ENCODE measurements at places on chromosomes 3 and 15.

GRCh38 chr15:85742186-85742821 is 52.4 kb downstream of the KLHL25 start:
- H3K36me3 ChIP-seq, result peaks cover 86% of the 10 kb centered on the region
- no peak overlapping the region for H3K4me3 ChIP-seq
- H3K27ac ChIP-seq, result peak overlapping the region; percentile 6
- H3K27me3 ChIP-seq, result no peaks in the 10 kb centered on the region
- H3K4me1 ChIP-seq, result peaks cover 10% of the 10 kb centered on the region
- DNase-seq, result no peak

- no peaks in the 10 kb centered on the region for H3K27me3 ChIP-seq
- H3K4me3 ChIP-seq, result no peak overlapping the region
- no peaks in the 10 kb centered on the region for H3K36me3 ChIP-seq
Observed at GRCh38 chr3:41137686-41138111, 61.6 kb upstream of the CTNNB1 start.

GRCh38 chr3:4986782-4987537 is 7.7 kb downstream of the BHLHE40 start:
- H3K36me3 ChIP-seq, result no peaks in the 10 kb centered on the region
- peak overlapping the region; percentile 96 for H3K27ac ChIP-seq
- peak overlapping the region; percentile 55 for H3K4me3 ChIP-seq
- H3K4me1 ChIP-seq, result peaks cover 48% of the 10 kb centered on the region

GRCh38 chr15:78060232-78060631 is 17.3 kb downstream of the TBC1D2B start:
- H3K27me3 ChIP-seq, result no peaks in the 10 kb centered on the region
- DNase-seq, result no peak
- H3K27ac ChIP-seq, result peak overlapping the region; percentile 46
- no peak overlapping the region for H3K4me3 ChIP-seq
- H3K36me3 ChIP-seq, result no peaks in the 10 kb centered on the region
- peaks cover 73% of the 10 kb centered on the region for H3K4me1 ChIP-seq

- H3K36me3 ChIP-seq, result no peaks in the 10 kb centered on the region
- no peak for DNase-seq
Observed at GRCh38 chr3:7793786-7794185, 707.8 kb upstream of the LMCD1 start.

- DNase-seq, result no peak
- H3K4me1 ChIP-seq, result no peaks in the 10 kb centered on the region
- no peak overlapping the region for H3K27ac ChIP-seq
- H3K27me3 ChIP-seq, result no peaks in the 10 kb centered on the region
- H3K36me3 ChIP-seq, result no peaks in the 10 kb centered on the region
- no peak overlapping the region for H3K4me3 ChIP-seq
Observed at GRCh38 chr3:71415681-71416122, 167.8 kb downstream of the FOXP1 start.

- H3K4me1 ChIP-seq, result peaks cover 16% of the 10 kb centered on the region
- no peak for DNase-seq
- peak overlapping the region; percentile 41 for H3K27ac ChIP-seq
- H3K27me3 ChIP-seq, result no peaks in the 10 kb centered on the region
- peak overlapping the region; percentile 35 for H3K4me3 ChIP-seq
- no peaks in the 10 kb centered on the region for H3K36me3 ChIP-seq
Observed at GRCh38 chr3:120678331-120678947, 3.6 kb downstream of the HGD start.

DNA sequence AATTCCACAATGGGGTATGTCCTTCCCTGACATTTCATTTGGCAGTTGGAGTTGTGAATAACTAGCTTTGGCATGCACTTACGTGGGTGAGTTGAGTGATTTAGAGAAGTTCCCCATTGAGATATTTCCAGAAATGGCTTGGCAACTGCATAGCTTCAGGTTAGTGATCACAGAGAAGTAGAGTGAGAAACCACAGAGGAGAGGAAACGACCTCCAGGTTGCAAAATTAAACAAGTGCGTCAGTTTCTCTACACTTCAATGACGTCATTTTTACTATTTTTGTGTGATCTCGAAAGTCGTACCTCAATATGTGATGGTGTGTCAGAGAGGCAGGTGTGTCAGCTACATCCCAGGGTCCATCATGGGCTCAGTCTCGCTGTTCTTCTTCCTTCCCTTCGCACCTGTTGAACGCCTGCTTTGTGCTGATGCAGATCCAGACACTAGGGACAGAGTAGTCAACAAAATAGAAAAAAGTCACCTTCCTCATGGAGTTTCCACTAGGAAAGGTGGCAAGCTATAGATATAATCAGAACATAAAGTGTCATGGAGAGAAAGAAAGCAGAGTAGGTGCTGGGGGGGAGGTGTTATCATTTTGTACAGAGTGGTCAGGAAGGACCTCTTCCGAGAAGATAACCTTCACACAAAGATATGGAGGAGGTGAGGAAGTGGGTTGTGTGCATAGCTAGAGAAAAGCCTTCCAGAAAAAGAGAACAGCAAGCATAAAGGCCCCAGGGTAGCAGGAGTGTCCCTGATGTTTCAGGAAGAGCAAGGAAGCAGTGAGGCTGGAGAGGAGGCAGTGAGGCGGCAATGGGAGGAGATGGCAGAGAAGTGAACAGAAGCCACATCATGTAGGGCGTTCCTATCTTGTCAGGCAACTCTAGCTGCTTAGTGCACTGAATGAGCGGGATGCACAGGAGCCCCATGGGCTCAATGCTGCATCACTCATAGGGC is 75.6 kb downstream of the MCTP2 start:
- DNase-seq, result no peak
- no peaks in the 10 kb centered on the region for H3K4me1 ChIP-seq
- H3K27ac ChIP-seq, result no peak overlapping the region
- no peaks in the 10 kb centered on the region for H3K27me3 ChIP-seq
- H3K4me3 ChIP-seq, result no peak overlapping the region

DNA sequence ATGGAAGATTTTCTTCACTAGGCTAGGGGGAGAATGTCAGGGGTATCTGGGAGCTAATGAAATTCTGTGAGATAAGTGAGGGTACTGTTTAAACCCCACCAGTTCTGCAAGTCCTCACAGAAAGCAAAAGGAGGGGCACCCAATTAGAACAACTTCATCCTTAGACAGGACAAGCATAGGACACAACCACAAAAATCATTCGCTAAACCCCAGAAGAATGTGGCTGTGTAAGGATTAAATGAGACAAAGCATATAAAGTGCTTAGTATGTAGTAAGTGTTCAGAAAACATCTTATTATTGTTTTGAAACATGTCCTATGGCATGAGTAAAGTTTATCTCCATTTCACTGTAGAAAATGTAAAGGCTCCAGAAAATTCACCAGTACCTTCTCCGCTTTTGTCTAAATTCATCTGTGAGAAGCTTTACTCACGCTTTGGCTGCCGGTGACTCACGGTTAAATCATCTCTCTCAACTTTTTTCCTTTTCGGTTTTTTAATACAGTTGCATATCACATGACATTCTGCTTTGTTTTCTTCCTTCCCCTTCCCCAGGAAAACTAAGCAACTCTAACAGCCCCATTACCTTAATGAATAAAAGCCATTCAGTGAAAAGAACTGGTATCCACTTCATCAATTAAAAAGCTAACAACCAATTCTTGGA is 1.7 kb downstream of the CLRN1 start:
- no peak overlapping the region for H3K27ac ChIP-seq
- H3K4me1 ChIP-seq, result no peaks in the 10 kb centered on the region
- no peaks in the 10 kb centered on the region for H3K27me3 ChIP-seq
- H3K4me3 ChIP-seq, result no peak overlapping the region
- no peaks in the 10 kb centered on the region for H3K36me3 ChIP-seq
- DNase-seq, result no peak

DNA sequence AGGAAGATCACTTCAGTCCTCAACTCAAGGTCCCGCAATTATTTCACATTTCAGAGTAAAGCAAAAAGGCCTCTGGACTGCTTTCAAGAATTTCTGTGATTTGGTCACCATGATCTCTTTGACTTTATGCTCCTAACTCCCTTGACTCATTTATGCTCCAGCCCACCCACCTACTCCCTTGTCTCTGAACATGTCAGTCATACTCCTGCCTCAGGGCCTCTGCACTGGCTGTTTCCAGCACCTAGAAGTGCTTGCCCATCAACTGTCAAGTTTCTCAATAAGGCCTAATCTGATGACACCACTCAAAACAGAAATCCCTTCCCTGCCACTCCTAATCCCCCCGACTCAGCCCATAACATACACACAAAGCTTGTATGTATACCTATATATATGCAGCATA is 36.1 kb upstream of the CSPG5 start:
- H3K36me3 ChIP-seq, result peaks cover 29% of the 10 kb centered on the region
- H3K4me3 ChIP-seq, result no peak overlapping the region
- no peaks in the 10 kb centered on the region for H3K27me3 ChIP-seq
- no peak for DNase-seq
- peaks cover 32% of the 10 kb centered on the region for H3K4me1 ChIP-seq
- no peak overlapping the region for H3K27ac ChIP-seq

GRCh38 chr3:107356706-107357105 is 20.5 kb upstream of the CCDC54 start:
- H3K27me3 ChIP-seq, result no peaks in the 10 kb centered on the region
- no peak overlapping the region for H3K4me3 ChIP-seq
- H3K27ac ChIP-seq, result no peak overlapping the region
- H3K4me1 ChIP-seq, result no peaks in the 10 kb centered on the region

DNA sequence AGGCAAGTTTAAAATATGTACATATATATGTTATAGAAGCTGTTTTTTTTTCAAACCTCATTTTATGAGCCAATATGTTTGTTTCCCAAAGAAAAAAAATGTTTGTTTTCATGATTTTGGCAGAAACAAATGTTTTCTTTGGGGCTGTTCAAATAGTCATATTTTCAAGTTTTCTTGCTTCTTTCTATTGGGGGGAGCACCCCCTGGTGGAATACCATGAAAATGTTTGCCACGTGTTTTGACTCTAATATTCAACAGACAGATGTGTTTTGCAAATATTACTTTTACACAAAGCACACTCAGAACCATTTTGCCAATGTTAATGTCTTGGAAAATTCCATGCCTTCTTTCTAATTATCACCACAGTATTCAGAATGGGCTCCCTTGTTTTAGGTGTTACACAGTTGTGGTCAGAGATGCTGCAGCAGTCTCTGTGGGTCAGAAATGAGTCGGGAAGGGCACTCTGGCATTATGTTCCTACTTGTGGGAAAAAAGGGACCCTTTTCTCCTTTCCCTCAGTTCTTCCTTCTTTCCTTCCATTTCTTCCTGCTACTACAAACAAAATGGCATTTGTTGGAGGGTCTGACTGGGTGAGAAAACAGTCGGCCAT is 817.0 kb downstream of the TUSC7 start:
- no peak overlapping the region for H3K27ac ChIP-seq
- no peak for DNase-seq
- H3K4me3 ChIP-seq, result no peak overlapping the region
- H3K27me3 ChIP-seq, result no peaks in the 10 kb centered on the region
- no peaks in the 10 kb centered on the region for H3K36me3 ChIP-seq

- H3K36me3 ChIP-seq, result no peaks in the 10 kb centered on the region
- no peak overlapping the region for H3K27ac ChIP-seq
Observed at GRCh38 chr3:42936157-42936981, 30.4 kb downstream of the ZNF662 start.

- no peaks in the 10 kb centered on the region for H3K36me3 ChIP-seq
- H3K4me1 ChIP-seq, result no peaks in the 10 kb centered on the region
- H3K4me3 ChIP-seq, result no peak overlapping the region
- no peak overlapping the region for H3K27ac ChIP-seq
- no peaks in the 10 kb centered on the region for H3K27me3 ChIP-seq
Observed at GRCh38 chr3:44237161-44237560, 4.5 kb upstream of the TOPAZ1 start.

GRCh38 chr15:63385911-63386531 is 4.4 kb upstream of the CA12 start:
- no peak overlapping the region for H3K4me3 ChIP-seq
- H3K27me3 ChIP-seq, result peaks cover 6% of the 10 kb centered on the region
- no peak for DNase-seq
- H3K27ac ChIP-seq, result no peak overlapping the region
- peaks cover 28% of the 10 kb centered on the region for H3K4me1 ChIP-seq
- no peaks in the 10 kb centered on the region for H3K36me3 ChIP-seq

DNA sequence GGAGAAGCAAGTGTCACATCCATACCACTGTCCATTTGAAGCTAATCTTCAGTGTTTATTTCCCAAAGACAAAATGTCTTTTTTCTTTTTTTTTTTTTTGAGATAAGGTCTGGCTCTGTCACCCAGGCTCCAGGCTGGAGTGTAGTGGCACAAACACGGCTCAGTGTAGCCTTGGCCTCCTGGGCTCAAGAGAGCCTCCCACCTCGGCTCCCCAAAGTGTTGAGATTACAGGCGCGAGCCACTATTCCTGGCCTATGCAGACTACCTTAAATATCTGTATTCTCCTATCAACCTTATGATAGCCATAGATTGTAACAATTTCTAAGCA is 27.7 kb upstream of the VPS33B start:
- no peaks in the 10 kb centered on the region for H3K27me3 ChIP-seq
- no peak overlapping the region for H3K27ac ChIP-seq
- H3K4me1 ChIP-seq, result no peaks in the 10 kb centered on the region
- no peak overlapping the region for H3K4me3 ChIP-seq
- no peak for DNase-seq
- H3K36me3 ChIP-seq, result no peaks in the 10 kb centered on the region

DNA sequence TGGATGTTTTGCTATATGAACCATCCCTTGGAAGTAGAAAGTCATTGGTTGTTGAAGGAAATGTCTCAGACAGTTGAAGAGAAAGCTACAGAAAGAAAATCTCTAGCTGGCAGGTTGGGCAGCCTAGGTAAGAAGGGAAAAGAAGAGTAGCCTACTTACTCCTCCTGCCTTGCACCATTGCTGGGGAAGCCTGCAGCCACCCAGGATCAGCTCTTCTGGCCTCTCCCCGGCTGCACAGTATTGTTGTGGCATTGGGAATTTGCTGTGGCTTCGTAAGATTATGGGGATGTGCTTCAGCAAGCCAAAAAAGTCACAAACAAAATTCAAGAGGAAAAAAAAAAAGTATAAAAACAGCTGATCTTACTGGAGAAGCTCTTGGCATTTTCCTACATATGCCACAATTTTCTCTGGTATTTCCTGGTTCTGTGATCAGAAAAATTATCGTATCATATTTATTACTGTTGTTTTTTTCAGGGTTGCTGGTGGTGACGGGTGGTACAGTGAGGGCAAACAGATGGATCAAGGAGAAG is 154.2 kb downstream of the TIGIT start:
- DNase-seq, result no peak
- no peak overlapping the region for H3K4me3 ChIP-seq
- peaks cover 88% of the 10 kb centered on the region for H3K4me1 ChIP-seq

- no peak overlapping the region for H3K27ac ChIP-seq
- peaks cover 11% of the 10 kb centered on the region for H3K36me3 ChIP-seq
- H3K27me3 ChIP-seq, result no peaks in the 10 kb centered on the region
Observed at GRCh38 chr3:179196098-179196497, 47.9 kb downstream of the PIK3CA start.

- no peak for DNase-seq
Observed at GRCh38 chr15:50077651-50078050, 41.4 kb downstream of the ATP8B4 start.

DNA sequence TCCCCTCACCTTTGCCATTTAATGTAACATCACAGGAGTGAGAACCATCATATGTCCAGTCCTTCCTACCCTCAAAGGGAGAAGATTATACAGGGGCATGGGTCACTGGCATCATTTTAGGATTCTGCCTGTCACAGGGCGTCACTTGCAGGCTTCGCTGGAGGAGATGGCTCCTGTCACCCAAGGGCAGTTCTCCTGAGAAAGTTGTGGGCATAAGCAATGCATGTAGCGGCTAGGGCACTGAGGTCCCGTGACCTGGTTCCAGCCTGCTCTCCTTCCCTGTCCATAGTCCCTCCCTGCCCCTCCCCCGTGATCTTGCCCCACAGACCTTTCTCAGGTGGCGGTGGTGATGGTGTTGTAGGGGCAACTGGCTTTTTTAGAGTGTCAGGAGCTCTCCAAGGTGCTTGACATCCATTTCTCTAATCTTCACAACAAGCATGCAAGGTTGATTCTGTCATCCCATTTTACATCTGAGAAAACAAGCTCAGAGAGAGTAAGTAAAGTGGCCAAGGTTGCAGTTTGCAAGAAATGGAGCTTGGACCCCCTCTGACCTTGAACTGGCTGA is 241.5 kb upstream of the CTDSPL start:
- no peaks in the 10 kb centered on the region for H3K4me1 ChIP-seq
- H3K27ac ChIP-seq, result no peak overlapping the region
- H3K4me3 ChIP-seq, result no peak overlapping the region
- H3K27me3 ChIP-seq, result no peaks in the 10 kb centered on the region

Measured in gastrocnemius medialis (tissue), 4 donors.